ENCODE measurements at places on chromosomes 5 and 9. TPM values are rescaled to one million over a fixed set of nuclear protein-coding genes. Genes with fewer than 3 reads are reported as not detected.

Gene MAMDC4
- 11.4 TPM for total RNA-seq

Gene CATSPER3
- total RNA-seq, result 0.32 TPM

Gene CFAP90
- not detected for total RNA-seq

GRCh38 chr5:103546858-103547257 is 15.7 kb downstream of the NUDT12 start:
- no peak overlapping the region for H3K4me3 ChIP-seq
- no peaks in the 10 kb centered on the region for H3K36me3 ChIP-seq
- H3K27me3 ChIP-seq, result no peaks in the 10 kb centered on the region
- DNase-seq, result no peak
- no peaks in the 10 kb centered on the region for H3K4me1 ChIP-seq
- no peak overlapping the region for H3K27ac ChIP-seq

- no peak overlapping the region for H3K27ac ChIP-seq
- no peaks in the 10 kb centered on the region for H3K36me3 ChIP-seq
- no peaks in the 10 kb centered on the region for H3K27me3 ChIP-seq
- no peaks in the 10 kb centered on the region for H3K4me1 ChIP-seq
- H3K4me3 ChIP-seq, result no peak overlapping the region
Measured at GRCh38 chr9:70964861-70965260, 156.6 kb downstream of the TRPM3 start.

- H3K4me3 ChIP-seq, result no peak overlapping the region
- no peak for DNase-seq
- peaks cover 34% of the 10 kb centered on the region for H3K4me1 ChIP-seq
- H3K27ac ChIP-seq, result no peak overlapping the region
Measured at GRCh38 chr9:571066-571465, 270.4 kb upstream of the DMRT1 start.

Measured in transverse colon (tissue), 4 donors.